ENCODE measurements at places on chromosomes 7 and 10.

GRCh38 chr10:32923849-32924248, 34.2 kb downstream of the ITGB1 start:
- DNase-seq = no peak

- DNase-seq = no peak
These were observed 97.4 kb upstream of the DIP2C start for GRCh38 chr10:786633-787474.

DNA sequence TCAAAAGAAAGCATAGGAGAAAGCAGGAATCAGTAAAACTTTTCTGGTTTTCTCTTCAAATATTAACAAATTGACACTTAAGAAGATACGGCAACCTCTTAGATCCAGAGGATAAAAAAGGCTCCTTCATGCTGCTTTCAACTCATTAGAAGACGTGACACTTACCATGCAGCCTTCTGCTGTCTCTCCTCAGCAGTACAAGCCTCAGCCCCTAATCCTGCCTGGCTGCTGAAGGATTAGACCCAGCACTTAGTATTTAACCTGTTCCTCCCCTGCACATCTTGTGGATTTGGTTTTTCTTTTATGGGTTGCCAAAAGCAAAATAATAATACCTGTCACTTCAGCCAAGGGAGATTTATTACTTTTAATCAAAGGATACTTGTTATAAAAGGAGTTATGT, 108.4 kb downstream of the LYZL1 start:
- DNase-seq = no peak

- no peak for DNase-seq
These were observed 105.4 kb upstream of the KIF5B start for GRCh38 chr10:32161586-32161985.

DNA sequence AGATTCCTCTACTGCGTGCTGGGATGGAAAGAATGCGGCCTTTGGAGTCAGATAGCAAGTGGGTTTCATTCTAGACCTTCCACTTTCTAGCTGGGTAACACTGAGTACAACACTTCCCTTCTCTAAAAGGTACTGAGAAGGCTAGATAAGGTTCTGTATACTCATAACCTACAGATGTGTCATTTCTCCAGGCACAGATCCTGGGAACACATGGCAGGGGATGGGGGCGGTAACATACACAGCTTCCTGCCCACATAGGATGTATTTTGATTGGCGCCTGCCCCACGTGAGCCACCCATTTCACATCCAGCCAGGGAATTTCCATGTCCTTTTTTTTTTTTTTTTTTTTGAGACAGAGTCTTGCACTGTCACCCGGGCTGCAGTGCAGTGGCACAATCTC, 31.8 kb downstream of the KLRG2 start:
- no peak for DNase-seq

GRCh38 chr7:26657206-26657641, 207.2 kb downstream of the SKAP2 start:
- DNase-seq = no peak

DNA sequence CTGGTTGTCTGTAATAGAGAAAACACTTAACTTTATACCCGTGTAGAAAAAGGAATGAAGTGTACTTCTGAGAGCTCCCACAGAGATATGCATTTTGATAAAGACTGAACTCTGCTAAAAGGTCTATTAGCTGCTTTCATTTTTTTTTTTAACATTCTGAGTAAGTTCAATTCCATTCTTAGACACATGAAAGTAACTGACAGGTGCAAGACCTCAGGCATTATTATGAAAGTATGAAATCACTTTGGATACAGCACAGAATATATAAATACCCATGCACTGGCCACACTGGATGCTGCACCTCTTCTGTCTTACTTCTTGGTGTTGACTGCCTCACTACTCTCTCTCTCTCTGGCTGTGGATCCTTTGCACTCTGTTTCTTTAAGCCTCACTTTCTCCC, 46.2 kb downstream of the VWDE start:
- DNase-seq = no peak

DNA sequence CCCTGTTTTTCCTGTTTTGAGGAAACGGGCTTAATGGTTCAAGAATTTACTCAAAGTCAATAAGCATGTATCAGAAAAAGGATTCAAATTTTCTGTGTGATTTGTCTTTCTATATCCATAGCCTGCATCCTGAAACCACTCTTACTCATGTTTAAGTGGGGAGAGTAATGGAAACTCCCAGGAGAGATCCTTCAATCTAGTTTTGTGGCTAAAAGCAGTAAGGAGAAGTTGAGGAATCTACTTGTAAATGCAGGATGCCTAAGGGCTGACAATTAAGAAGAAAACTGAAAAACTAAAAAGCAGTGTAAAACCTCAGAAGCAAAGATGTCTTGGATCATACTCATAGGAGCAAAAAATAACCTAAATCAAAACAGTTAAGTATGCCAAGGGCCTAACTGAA, 68.1 kb upstream of the GRID1 start:
- no peak for DNase-seq

- no peak for DNase-seq
These were observed 17.1 kb downstream of the RAPGEF5 start for GRCh38 chr7:22339725-22340390.

DNA sequence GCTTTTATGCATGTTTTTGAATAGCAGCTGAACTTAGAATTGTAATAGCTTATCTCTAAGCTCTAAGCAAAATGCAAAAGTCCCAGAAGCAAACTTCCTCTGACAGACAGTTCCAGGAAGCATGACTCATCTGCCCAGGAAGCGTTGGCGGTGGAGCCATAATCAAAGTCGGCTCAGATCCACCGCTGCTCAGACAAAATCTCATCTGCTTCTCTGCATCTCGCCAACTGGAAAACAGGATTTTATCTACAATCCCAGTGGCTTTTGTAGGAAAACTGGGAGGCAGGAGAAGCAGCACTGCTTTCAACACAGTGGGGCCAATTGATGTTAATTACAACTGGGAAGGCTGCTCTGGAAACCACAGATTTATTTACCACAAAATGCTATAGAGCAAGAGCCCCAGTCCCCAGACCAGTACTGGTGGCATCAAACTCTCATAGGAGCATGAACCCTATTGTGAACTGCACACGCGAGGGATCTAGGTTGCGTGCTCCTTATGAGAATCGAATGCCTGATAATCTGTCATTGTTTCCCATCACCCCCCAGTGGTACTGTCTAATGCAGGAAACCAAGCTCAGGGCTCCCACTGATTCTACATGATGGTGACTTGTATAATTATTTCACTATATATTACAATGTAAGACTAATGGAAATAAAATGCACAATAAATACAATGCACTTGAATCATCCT, 99.9 kb downstream of the CUBN start:
- DNase-seq = peak; percentile 92

DNA sequence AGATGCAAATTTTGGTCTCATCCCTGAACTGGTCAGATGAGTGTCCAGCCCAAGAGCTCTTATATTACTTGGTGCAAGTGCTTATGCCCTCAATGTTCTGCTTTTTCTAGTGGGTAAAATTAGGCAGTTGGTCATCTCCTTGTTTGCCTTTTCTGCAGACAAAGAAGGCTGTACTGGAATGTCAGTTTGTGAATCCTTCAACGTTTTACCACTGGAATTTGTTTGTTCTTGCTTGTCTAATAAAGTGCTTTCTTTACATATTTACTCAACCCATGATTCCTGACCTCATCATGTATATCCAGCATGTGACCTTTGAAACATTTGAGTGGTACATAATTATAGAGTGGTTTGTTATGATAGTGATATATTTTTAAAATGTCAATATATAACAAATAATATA, 232.2 kb upstream of the TEX47 start:
- no peak for DNase-seq

DNA sequence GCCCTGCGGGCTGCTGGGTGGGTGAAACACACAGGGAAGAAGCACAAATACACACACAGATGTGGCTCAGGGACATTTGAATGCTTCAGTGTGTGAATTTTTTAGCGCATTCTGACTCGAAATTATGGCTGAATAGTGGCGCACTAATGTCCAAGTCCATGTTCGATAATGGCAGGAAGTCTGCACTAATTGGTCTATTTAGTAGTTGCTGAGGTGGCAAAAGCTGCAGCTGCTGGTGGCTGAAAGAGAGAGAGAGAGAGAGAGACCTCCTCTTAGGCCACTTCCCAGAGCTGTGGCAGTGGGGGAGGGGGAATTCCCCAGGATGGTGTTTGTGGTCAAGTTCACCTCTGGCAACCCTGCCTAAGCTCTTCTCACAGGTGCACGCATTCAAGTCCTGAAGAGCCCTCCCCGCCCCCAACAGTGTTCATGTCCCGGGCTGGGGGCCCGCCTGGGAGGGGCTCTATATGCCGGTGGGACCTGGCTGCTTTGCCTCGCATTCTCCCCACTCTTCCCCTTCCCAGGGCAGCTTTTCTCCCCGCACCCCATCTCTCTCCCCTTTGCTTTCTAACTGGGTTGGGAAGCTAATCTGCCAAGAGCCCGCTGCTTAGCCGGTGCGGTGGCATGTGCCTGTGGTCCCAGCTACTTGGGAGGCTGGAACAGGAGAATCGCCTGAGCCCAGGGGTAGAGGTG, 6.0 kb upstream of the MNX1 start:
- DNase-seq = no peak

DNA sequence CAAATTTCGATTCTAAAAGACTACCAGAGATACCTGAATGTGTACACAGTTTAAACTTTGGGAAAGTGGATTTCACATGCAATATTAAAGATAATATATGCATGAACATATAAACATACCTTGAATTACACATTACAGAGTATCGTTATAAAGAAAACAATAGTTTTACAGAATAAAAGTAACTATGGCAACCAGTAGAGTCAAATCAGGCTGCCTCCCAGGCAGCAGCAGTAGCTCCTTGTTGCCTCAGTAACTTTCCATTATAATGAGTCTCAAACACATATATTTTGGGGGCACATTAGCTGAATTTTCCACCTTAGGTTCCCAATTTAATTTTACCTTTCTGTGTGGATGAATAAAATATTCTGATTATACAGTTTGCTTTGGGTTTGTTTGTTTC, 164.4 kb upstream of the FEZF1 start:
- DNase-seq = no peak

DNA sequence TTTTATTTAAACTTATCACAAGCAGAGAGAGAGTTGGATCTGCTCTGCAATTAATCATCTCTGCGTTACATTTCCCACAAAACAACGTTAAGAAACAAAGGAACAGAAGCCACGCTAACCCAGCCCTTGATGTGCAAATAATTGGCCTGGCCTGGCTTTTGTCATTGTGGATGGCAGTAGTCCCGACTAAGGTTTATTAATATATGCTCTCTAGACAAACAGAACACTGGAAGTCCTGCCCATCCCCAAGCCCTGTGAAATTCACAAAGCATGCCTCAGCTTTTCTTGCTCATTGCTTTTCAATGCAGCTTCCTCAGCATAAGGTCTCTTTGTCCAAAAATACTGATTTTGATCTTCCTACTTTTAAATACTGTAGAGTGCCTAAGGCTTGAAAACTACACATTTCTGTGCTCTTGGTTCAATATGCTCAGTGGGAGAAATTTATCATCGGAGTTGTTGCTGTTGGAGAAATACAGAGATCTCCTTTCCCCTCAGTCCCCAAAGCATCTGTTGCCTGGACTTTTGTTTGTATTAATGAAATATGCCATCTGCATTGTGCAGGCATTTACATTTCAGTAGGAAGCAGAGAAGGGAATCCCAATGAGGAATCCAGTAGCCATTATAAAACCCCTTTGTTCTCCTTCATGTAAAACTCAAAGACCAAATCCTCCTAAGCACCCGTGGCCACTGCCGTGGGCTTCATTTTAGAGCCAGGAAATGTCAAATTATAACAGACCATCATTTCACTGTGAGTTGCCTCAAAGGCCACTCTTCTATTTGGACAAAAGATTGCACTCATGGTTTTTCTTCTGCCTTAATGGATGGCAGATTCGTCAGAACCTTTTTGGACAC, 61.1 kb downstream of the SORCS1 start:
- no peak for DNase-seq

- DNase-seq = no peak
These were observed 561.7 kb downstream of the PTPRN2 start for GRCh38 chr7:158025686-158026600.

GRCh38 chr10:80529604-80530003, 8.1 kb upstream of the SH2D4B start:
- peak; percentile 53 for DNase-seq

DNA sequence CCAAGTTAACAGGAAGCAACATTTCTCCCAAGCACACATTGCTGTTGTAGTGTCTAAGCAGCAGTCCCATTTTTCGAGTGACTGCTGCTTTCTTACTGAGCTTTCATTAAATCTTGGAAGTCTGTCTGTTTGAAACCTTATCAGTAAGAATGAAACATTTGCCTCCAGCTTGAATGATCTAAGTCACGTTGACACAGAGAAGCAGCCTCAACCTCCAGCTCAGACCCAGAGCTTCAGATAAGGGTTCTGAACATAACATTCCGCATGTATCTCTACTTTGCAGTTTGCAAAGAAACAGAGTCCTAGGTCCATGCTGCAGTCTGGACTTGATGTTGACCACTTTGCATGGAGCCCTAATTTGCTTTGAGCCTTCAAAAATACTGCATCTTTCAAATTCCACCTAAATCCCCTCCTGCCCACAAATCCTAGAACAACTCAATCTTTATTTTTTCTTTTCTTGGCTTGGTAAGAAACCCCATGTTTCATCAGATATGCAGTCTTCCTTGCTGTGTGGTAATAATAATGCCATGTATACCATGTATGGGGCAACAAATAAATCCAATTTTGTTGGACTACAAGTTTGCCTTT, 698.7 kb upstream of the IGFBP3 start:
- peak; percentile 19 for DNase-seq

DNA sequence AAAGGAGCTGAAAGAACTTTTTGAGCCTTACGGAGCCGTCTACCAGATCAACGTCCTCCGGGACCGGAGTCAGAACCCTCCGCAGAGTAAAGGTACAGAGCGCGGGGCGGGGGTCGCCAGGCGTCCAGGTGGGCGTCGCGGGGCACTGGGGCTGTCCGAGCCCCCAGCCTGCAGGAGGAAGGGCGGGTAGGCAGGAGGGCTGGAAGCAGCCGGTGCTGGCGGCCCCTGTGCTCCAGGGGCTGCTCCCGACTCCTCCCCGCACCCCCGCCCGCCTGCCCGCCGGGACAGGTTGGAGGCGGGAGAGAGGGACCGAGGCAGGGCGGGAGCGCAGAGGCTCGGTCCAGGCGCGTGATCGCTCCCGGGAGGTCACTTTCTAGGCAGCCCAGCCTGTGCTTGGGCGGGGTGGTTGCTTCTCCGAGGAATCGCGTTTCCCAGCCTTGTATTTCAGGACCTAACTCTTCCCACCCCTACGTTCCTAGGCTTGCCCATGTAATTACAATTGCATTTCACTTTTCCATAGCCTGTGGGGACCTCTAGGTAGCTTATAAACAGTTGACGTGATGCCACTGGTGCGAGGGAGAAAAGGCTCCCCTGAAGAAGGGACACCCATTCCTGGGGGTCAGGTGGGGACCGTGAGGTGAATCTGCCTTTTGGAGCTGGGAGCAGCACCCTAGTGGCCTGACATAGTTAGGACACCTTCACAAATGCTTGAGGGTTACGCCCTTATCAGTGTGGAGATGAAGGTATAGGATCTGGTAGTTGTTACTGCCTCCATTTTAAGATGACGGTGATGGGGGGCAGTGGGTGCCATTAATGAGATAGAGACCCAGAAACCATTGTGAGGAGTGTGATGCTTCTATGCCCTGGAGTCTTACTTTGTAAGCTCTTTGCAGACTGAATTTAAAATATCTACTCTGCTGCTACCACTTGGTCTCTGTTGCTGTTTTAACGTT, 148.2 kb downstream of the CELF2 start:
- peak; percentile 15 for DNase-seq

Measured in mesenchymal stem cell (in vitro differentiated cells and primary cell).